ENCODE measurements at places on chromosomes 2 and 18. TPM values are rescaled to one million over a fixed set of nuclear protein-coding genes. Genes with fewer than 3 reads are reported as not detected.

DNA sequence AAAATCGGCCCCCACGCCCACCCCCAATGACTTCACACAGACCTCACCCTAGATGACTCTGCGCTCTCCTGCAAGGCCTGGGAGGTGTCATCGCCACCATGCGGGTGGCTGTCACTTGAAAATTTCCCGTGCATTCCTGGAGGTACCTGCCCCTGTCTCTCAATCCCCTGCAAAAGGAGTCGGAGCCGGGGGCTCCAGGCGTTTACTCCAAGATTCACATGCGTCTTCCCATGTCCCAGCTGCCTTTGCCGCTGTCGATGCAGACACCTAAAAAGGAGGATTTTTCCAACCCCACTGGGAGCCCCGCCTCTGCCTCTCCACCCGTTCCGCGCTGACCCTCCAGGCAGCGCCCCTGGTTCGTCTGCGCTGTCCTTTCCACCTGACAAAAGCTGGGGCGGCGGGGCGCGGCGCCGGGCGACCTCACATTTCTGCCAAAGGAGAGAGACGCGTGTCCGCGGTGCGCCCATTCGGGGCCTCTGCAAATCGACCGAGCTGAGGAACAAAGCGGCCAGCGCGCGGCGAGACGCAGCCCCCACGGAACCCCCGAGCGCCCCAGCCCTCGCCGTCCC, 667 bp downstream of the REEP1 start:
- no peak overlapping the region for H3K27ac ChIP-seq
- no peaks in the 10 kb centered on the region for H3K27me3 ChIP-seq
- H3K4me1 ChIP-seq = peaks cover 17% of the 10 kb centered on the region
- H3K4me3 ChIP-seq = peak overlapping the region; percentile 24
- no peaks in the 10 kb centered on the region for H3K36me3 ChIP-seq
- no peak for DNase-seq

SLC30A3 gene
- not detected for total RNA-seq

- H3K27me3 ChIP-seq = no peaks in the 10 kb centered on the region
- H3K27ac ChIP-seq = peak overlapping the region; percentile 46
- no peaks in the 10 kb centered on the region for H3K4me1 ChIP-seq
- H3K36me3 ChIP-seq = no peaks in the 10 kb centered on the region
Measured at GRCh38 chr18:48007955-48008701, 77.7 kb upstream of the SMAD2 start.

DNA sequence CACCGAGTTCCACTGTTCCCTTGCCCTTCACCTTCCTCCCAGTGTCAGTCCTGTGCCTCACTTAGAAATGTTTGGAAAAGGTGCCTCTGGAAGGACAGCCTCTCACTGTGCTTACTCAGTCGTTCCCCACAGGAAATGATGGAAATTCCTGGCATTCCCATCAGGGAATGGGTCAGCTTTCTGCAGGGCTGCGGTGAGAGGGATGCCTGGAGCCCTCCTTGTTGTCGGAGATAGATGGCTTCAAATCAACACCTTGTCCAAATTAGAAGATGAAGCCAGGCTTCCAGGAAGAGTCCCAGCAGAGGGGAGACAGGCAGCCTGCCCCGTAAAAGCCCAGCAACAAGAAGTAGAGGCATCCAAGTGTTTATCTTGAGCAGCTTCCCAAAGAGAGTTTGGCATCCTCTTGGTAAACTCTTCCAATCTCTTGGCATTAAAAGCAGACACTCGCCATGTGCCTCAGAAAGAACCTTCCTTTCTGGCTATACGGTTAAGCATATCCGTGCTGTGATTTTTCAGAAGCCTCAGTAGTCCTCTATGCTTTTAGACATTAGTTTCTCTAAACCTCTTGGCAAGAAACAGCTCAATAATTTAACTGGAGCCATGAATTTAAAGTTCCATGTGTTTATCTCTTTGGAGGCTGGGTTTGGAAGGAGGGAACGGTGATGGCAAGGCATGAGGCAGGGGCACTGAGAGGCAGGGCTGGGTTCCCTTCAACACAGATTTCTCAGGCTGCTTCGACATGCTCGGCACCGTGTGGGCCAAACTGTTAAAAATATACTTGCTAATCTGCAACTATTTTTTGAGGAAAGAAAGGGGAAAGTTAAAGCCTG, 25.1 kb downstream of the COLEC12 start:
- H3K27ac ChIP-seq = peak overlapping the region; percentile 38
- H3K36me3 ChIP-seq = no peaks in the 10 kb centered on the region
- no peaks in the 10 kb centered on the region for H3K27me3 ChIP-seq

DNA sequence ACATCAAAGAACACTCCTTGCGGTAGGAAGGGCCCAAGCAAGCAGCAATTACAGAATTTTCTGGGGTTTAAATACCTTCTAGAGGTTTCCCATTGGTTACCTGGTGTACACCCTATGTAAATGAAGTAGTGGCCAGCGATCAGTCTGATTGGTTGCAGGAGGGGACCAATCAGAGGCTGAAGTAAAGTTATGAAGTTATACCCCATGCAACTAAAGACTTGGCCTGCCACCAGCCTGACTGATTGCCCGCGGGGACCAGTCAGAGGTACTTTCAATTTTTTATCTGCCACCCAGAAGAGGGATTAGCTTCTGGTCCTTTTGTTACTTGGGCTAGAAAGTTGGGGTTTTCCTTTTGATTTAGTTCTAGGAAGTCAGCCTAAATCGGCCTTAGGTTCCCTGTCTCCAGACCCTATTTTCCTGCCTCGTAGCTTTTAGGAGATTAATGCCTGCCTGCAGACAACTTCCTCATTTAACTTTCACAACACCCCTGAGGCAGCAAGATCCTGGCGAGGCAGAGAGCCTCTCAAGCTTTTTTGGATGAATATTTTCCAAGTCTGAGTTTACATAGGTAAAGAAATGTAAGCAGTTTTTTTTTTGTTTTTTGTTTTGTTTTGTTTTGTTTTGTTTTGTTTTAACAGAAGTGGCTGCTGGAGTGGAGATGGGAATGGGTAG, 1.5 kb upstream of the DGUOK start:
- H3K4me3 ChIP-seq = no peak overlapping the region
- no peaks in the 10 kb centered on the region for H3K36me3 ChIP-seq
- no peak overlapping the region for H3K27ac ChIP-seq
- no peaks in the 10 kb centered on the region for H3K27me3 ChIP-seq
- H3K4me1 ChIP-seq = peaks cover 16% of the 10 kb centered on the region

DNA sequence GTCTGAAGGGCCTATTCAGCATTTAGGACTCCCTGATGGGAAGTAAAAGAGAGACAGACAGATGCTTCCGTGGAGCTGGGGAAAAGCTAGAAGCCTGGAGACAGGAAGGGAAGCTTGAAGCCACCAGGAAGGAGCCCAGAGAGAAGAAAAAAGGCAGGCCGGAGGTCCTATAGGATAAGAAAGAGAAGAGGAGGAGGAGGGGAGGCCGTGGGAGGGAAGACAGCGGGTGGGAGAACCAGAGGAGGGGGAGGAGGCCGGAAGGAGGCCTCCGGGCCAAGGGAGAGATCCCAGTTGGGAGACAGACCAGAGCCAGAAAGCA, 107.1 kb upstream of the PKDCC start:
- no peak overlapping the region for H3K4me3 ChIP-seq
- peak overlapping the region; percentile 30 for H3K27ac ChIP-seq
- DNase-seq = no peak
- H3K4me1 ChIP-seq = peaks cover 72% of the 10 kb centered on the region

DNA sequence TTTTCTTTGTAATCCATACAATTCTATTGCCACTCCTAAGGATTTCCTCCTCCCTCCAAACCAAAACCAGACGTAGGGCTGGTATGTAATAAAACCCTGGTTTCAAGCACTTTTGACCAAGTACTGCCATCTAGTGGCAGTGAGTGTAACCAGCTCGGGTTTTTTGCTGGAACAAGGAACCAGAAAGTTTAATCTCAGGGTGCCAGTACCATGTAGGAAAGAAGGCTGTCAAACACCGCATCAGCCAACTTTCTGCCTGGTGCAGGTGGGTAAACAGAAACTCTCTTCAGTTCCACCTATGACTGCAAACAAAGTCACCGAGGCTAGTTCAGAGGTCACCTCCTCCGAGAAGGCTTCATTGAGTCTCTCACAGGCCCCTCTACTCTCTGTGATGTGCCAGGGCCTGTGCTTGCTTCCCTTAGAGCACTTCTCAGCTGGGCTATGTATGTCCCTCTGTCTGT, 10.2 kb upstream of the THNSL2 start:
- H3K27me3 ChIP-seq = no peaks in the 10 kb centered on the region
- no peaks in the 10 kb centered on the region for H3K4me1 ChIP-seq
- H3K27ac ChIP-seq = no peak overlapping the region
- no peaks in the 10 kb centered on the region for H3K36me3 ChIP-seq
- no peak overlapping the region for H3K4me3 ChIP-seq

CHAC2 gene
- total RNA-seq = 1.8 TPM

- H3K4me1 ChIP-seq = peaks cover 88% of the 10 kb centered on the region
- H3K4me3 ChIP-seq = no peak overlapping the region
- H3K27ac ChIP-seq = peak overlapping the region; percentile 94
- DNase-seq = no peak
Measured at GRCh38 chr2:217906798-217907197, 96.0 kb downstream of the TNS1 start.

DNA sequence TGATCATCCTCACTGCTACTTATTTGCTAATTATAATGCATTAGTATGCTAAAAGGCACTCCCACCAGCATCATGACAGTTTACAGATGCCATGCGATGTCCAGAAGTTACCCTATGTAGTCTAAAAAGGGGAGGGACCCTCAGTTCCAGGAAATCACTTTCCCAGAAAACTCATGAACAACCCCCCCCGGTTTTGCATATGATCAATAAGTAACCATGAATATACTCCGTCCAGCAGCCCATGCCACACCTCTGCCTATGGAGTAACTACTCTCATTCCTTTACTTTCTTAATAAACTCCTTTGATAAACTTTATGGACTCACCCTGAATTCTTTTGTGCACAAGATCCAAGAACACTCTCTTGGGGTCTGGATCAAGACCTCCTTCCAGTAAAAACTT, 86.8 kb downstream of the MALT1 start:
- H3K27ac ChIP-seq = no peak overlapping the region
- H3K36me3 ChIP-seq = no peaks in the 10 kb centered on the region
- no peaks in the 10 kb centered on the region for H3K4me1 ChIP-seq
- no peaks in the 10 kb centered on the region for H3K27me3 ChIP-seq

DNA sequence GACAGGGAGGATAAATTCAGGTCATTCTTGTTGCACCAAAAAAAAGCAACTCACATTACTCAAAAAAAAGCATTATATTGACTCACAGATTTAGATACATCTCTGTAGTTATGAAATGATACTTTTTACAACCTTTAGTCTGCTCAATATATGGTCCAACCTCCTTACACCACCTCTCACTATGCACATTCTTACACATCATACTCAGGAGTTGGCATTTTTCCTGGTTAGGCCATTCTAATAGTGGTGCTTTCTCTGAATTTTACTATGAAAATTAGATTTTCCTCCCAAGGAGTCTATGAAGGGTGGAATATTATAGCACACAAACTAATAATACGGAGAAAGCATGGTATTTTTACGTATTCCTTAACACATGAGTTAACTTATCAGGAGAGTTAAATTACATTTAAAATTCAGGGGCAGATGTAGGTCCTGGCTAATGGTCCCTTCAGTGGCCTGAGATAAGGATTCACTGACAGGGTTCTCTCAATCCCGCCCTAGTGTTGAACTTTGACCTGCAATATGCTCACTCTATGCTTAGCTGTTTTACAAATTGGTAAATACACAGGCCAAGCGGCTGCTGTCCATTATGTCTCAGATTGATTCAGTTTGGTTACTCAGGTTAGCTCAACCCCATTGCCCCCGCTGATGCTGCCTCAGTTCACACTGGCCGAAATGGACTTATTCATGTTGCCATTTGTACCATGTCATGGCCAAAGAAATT, 153.6 kb downstream of the NCKAP5 start:
- H3K4me3 ChIP-seq = no peak overlapping the region
- H3K27me3 ChIP-seq = no peaks in the 10 kb centered on the region
- no peaks in the 10 kb centered on the region for H3K4me1 ChIP-seq
- no peak overlapping the region for H3K27ac ChIP-seq

DNA sequence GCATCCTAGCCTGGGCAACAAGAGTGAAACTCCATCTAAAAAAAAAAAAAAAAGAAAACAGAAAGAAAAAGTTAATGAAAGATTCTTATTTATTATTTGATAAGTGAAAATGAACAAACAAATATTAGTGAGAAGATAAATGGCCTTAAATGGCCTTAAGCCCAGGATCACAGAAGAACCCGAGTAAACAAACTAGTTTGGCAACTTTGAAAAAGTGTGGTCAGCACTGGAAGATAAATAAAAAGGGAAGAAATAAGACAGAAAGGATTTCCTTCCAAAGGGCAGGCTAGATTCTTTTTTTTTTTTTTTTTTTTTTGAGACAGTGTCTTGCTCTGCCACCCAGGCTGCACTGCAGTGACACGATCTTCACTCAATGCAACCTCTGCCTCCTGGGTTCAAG, 692.4 kb downstream of the CPS1 start:
- no peaks in the 10 kb centered on the region for H3K4me1 ChIP-seq
- H3K27ac ChIP-seq = no peak overlapping the region
- no peak for DNase-seq
- H3K4me3 ChIP-seq = no peak overlapping the region
